Dermis blood vessel endothelial cell (primary cell): ENCODE measurements at places on chromosomes 2 and 18.
A peak's percentile ranks its signal among the peaks of the same experiment; 100 is the strongest.

DNA sequence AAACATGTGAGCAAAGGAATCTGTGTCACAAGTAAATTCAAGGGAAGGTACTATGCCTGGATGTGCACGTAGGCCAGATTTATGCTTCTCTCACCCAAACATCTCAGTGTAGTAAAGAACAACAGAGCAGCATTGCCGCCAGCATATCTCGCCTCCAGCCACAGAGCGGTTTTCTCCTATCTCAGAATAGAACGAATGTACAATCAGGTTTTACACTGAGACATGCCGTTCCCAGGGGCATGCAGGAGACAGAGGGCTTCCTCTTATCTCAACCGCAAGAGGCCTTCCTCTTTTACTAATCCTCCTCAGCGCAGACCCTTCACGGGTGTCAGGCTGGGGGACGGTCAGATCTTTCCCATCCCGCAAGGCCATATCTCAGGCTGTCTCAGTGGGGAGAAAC is 175.3 kb downstream of the RPIA start:
- DNase-seq, result no peak

- DNase-seq, result no peak
These were observed 89.5 kb downstream of the BIRC6 start for GRCh38 chr2:32446369-32446768.

GRCh38 chr2:142865924-142866323 is 11.5 kb upstream of the KYNU start:
- DNase-seq, result peak; percentile 23

GRCh38 chr2:26605195-26605998 is 35.8 kb downstream of the CIB4 start:
- peak; percentile 73 for DNase-seq

GRCh38 chr2:2704428-2705090 is 373.5 kb upstream of the MYT1L start:
- DNase-seq, result no peak

DNA sequence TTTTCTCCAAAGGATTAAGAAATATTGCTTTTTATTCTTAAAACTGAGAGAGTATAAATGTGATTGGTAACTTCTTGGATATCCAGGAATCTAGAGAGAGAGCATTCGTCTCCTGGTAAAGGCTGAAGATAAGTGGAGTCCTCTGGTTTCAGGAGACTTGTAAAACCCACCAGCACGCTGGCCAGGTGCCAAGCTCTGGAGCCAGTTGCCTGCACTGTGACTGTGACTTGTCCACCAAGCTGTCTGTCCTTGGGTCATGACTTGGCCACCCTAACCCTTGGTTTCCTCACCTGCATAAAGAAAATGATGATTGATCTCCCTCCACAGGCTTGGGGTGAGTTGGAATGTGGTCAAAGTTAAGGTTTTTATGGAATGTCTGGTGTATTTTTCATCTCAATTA is 185.4 kb upstream of the NCKAP5 start:
- DNase-seq, result no peak

- no peak for DNase-seq
These were observed 9.9 kb downstream of the EMILIN2 start for GRCh38 chr18:2856547-2857170.

DNA sequence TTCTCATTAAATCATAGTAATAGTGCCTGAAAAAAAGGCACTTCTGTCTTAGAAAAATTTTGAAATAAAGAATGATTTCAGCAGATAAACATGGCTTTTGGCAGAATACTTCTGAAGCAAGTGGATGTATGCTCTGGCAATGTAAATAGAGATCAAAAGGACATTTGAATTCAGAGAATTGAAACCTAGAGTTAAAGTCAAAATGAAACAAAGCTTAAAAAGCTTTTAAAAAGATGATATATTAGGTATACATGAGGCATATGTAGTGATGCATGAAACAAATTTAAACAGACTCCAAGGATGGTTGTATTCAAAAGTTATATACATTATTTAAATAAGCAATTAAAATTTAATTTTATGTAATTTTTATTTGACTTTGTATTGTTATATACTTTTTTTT is 1344.5 kb upstream of the TMEFF2 start:
- no peak for DNase-seq

- DNase-seq, result no peak
These were observed 315.0 kb downstream of the TNS1 start for GRCh38 chr2:217687771-217688170.

GRCh38 chr2:196987649-196988364 is 61.3 kb upstream of the PGAP1 start:
- DNase-seq, result peak; percentile 98

- DNase-seq, result no peak
These were observed 464.1 kb upstream of the CRIM1 start for GRCh38 chr2:35891528-35891927.

- DNase-seq, result no peak
These were observed 218.2 kb downstream of the NDUFA10 start for GRCh38 chr2:239806758-239807434.

GRCh38 chr2:185472574-185472973 is 266.0 kb upstream of the FSIP2 start:
- DNase-seq, result no peak

DNA sequence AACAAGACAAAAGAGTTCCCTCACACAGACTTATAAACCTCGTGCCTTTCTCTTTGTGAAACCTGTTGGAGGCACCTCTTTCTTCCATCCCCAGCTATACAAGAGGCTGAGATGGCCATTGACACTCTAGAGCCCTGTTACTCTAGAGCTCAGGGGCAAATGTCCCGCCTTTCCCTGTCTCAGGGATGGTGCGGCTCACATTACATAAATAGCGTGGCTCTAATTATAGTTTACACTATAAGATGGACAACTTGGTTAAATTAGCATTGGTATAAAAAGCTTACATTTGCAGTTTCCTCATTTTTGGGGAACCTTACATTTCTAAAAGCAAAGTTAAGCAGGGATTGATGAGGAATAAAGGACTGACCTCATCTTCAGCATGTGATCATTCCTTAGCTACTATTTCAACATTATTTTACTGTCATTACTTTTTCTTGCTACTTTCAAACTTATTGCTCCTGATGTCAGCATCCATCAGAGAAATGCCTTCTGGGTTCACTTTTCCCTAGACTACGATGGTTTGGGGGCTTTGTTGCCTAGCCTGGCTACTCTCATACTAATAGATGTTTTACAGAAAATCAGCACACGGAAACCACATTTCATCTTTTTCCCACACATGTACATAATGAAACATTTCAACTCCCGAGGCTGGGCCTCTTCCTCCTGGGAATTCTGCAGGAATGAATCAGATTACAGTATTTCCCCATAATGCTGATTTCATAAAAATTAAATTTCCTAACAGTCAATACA is 40.4 kb downstream of the FTCDNL1 start:
- no peak for DNase-seq

GRCh38 chr18:3219241-3219630 is 532 bp downstream of the MYOM1 start:
- DNase-seq, result no peak

DNA sequence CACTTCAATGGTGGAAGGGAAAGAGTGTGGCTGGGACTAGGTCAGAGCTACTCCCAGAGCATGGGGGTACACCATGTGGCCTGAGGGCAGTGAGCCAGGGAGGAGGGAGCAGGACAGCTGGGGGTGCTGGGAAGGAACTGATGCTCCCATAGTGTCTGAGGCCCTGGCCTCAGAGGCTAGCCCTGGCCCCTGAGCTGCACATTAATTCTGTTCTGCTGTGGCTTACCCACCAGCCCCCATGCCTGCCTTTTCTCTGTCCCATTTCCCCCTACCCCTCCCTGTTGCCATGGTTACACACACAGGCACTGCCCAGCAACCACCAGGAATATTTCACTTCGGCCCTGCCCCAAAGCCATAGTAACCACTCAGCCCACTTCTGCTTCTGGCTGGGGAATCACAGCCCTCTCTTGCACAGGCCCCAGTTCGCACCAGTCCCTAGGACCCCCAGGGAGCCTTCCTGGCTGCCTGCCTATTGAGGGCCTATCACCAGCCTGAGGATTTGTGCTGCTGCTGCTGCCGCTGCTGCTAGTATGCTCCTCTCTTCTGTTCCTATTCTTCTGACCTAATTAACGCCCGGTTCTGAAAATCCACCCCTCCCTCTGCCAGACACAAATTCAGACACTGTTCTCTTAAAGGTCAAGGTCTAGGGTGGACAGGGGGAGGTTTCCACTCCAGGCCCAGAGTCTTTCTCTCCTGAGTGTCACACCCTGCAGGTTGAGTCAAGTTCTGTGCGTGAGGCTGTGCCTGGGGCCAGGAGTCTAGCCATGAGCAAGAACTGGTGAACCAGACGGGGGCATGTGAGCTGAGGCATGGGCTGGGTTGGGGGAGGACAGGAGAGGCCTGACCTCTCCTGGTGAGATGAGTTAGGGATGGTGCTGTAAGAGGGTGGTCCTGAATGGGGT is 87.1 kb upstream of the MCFD2 start:
- DNase-seq, result no peak

- DNase-seq, result no peak
These were observed 68.4 kb upstream of the ITM2C start for GRCh38 chr2:230796280-230796862.

GRCh38 chr2:134592377-134592776 is 126.4 kb downstream of the TMEM163 start:
- no peak for DNase-seq

GRCh38 chr2:103196802-103197201 is 435.0 kb downstream of the TMEM182 start:
- DNase-seq, result no peak

DNA sequence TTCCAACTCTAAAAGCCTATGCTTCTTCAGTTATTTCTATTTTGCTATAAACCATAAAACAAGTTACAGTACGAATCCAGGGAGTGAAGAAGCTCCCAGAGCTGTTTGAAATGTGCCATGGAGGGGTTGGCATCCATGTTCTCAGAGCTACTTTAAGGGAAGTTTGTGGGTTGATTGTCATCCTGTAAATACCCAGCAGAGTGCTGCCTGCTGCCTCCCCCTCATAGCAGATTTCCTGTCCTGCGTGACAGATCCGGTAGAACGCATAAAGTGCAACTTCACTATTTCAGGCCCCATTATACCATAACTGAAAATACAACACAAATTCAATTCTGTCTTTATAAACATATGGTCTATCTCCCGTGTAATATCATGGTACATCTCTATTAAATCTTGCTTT is 114.4 kb downstream of the CTNNA2 start:
- no peak for DNase-seq

DNA sequence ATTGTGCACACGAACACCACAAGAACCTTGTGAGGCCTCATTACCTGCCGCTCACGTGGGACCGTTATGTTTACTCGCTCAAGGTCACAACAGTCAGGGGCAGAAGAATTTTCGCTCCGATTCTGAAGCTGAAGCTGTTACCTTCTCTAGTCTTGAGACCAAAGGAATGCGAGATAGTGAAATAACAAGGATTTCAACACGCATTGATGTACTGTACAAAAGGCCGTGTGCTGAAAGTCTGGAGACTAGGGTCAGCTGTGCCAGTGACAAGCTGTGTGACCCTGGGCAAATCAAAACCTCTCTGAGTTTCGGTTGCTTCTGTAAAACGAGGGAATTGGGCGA is 583 bp downstream of the NEMP2 start:
- no peak for DNase-seq

DNA sequence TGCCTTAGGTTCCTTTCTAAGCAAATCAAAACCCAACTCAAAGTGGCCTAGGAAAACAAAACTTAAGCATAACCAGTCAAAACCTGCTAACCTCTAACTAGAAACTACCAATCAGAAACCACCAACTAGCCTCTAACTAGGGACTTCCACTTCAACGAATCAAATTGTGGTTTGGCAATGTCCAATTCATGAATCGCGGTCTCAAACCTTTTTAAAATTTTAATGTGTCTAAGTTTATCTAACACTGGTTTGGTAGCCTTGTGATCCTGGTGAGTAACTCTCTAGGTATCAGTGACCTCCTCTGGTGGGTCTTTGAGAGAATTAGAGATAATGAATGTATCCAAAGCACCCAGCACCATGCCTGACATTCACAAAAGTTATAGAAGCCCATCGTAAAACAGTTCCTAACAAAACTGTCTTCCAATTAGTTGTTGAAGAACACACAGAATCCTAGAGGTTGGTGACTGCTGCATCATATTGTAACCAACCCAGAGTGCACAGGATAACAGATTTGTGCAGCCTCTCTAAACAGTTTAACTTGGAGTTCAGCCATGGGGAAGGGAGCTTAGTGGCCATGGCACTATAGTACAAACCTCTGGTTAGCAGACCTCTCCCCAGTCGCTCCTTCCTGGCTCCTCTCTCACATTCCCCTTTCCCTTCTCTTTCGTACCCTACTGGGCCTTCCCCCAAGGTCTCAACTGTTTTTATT is 45.2 kb upstream of the B3GNT2 start:
- DNase-seq, result no peak

DNA sequence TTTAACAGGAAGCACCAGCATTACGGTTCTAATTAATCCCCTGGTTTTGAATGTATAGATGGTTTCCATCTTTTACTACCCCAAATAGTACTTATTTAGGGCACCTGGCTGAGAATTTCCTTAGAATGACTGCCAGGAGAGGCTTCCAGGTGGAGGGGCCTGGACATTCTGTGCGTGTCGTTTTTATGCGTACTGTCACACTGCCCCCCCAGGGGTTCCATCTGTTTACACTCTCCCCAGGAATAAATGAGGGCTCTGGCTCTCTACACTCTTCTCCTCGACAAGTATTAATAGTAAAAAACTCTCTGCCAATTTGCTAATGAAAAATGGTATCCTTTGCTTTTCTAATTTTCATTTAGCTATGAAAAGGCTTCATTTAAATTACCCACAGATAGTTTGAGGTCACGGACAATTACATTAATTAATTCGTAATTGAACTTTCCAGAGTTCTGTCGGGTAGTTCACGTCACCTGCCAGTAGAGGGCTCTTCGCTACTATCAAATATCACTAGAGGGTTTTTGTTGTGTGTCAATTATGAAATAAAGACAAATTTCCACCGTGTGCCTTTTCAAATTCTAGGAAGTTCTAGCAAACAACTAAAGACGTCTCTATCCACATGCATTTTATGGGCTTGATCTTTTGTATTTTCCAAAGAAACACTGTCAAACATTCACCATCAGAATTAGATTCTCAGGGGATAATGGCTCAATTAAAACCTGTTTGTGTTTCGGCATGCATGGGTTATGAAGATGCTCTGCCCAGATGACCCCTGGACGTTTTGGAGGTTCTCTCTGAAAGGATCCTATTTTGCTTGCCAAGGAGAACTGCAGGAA is 88.8 kb upstream of the ASB18 start:
- DNase-seq, result peak; percentile 64

- no peak for DNase-seq
These were observed 44.5 kb downstream of the TNS1 start for GRCh38 chr2:217958206-217958883.

DNA sequence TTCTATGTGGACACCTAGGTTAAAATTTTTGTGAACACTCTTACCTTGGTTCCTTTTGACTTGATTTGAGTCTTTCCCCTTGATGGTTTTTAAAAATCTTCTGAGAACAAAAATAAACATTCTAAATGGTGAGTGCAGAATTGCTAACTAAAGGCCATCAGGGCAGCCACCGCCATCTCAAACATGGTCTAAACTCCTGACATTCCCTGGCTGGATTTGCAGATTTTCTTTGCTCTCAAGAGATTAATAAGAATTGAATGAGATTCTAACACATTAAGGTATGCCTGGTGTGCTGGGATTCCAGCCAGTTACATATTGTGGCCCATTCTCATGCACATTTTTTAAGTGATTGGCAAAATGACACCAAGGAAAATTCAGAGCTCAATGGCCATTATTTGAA is 17.2 kb upstream of the CTDP1 start:
- no peak for DNase-seq

- DNase-seq, result no peak
These were observed 357.4 kb upstream of the ACVR2A start for GRCh38 chr2:147487286-147487977.
